ENCODE measurements at places on chromosomes 4 and X.

DNA sequence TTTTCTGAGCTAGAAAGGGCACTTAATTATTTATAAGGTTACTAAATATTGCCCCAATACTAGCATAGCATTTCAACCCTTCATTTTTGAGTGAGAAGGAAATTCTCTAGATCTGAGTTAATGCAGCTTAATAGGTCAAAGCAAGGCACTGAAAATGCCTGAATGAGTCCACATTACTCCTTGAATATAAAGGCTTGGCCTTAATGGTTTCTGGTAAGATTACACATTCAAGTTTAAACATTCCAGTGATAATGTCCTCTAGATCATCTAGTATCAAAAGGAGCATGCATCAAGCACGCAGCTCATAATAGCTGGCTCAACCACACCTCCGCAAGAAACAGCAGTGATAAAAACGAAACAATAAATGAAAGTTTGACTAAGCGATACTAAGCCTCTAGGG is 87.5 kb downstream of the SPANXN3 start:
- no peak for DNase-seq

- no peak for DNase-seq
These were observed 11.3 kb upstream of the LONRF3 start for GRCh38 chrX:118963159-118963558.

DNA sequence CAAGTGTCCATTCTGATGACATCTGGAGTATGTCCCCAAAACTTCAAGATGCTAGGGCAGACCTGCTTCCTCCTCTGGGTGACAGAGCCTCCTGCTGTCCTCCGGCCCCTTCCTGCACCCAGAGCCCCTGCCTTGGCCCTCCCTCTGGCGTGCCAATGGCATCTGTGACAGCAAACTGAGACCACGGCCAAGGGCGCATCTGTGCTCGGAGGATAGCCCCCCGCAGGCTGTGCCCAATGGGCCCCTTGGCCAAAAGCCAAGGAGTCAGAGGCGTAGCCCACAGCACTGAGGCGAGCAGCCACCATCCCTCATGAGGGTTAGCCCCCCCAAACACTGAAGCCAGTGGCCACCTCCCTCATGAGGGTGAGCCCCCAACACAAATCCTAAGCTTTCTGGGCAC is 7.9 kb downstream of the LRPAP1 start:
- DNase-seq: no peak

- no peak for DNase-seq
These were observed at the start of gene PRR32 for GRCh38 chrX:126819429-126819828. TSS of gene PRR32 (plus strand) at chrX:126819729. CDS start at chrX:126819844, 115 bp downstream.

DNA sequence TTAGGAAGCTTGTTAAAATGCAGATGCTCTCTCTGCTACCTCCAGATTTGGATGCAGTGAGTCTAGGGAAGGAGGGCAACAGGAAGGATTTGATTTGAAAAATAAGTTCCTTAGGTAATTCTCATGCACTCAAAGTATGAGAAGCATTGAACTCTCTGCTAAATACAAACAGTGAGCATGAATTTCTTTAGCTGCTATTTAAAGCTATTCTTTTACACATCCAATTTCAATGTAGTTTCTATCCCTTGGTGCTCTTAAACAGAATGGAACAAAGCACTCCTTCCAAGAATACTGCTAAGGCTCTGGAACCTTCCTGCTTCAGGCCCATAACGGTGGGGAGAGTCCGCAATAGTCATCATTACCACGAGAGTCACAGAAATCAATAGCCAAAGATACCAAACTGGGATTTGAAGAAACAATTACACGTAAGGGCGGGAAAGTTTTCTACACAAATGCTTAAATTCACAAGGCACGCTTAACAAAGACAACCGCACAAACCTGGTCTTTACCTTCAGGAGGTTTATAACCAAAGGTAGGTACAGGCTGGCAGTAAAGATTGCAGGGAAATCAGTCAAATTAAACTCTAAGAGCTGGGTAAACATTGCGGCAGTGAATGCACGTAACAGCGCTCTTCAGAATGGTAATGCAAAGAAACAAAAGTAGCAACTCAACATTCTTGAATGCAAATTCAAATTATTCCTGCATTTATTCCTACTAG is 123.2 kb upstream of the NAP1L5 start:
- no peak for DNase-seq

GRCh38 chr4:123476089-123476488 is 79.5 kb downstream of the SPRY1 start:
- no peak for DNase-seq

GRCh38 chr4:184616633-184617551 is 32.4 kb downstream of the CASP3 start:
- no peak for DNase-seq

GRCh38 chrX:151983186-151983585 is 8.7 kb upstream of the GABRE start:
- DNase-seq: no peak

DNA sequence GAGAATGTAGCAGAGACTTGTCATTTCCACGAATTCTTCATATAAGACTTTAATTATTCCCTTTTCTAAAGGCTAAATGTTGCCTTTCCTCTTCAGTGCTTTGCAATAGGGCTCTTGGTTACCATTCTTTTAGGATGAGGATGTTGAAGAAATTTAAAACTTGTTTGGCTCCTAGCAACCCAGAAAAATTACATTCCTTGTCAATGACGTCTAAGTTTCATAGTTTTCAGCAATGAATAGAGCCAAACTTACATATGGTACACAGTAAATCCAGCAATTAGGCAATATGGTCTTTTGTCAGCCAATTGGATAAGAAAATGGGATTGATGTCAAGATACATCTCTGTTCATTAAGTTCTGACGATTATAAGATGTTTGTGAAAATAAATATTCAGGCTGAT is 1639.6 kb upstream of the PCDH10 start:
- DNase-seq: no peak

DNA sequence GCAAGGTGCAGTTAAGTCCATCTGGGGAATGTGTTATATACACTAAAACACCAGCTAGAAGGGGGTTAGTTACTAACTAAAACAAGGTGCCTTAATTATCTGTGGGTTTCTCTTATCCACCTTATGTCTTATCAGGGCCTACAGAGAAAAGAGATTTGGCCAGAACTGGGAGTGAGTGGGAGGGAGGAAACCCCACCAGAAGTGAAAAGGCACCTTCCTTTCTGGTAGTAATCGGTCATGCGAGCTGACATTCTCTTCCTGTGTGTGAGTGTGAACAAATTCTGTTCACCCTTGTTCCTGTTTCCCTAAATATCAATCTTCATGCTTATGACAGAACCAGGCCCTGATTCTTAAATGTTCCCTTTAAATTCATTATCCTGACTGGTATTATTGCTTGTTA is 43.5 kb downstream of the SRPX2 start:
- DNase-seq: no peak

DNA sequence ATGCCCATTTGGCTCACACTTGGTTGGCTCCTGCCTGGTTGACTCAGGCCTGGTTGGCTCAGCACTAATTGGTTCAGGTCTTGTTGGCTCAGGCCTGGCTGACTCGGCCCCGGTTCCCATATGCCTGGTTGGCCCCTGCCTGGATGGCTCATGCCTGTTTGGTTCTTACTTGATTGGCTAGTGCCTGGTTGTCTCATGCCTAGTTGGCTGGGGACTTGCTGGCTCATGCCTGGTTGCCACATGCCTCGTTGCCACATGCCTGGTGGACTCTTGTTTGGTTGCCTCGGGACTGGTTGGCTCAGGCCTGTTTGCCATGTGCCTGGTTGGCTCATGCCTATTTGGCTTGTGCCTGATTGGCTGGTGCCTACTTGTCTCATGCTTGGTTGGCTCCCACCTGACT is 103.7 kb downstream of the APOOL start:
- no peak for DNase-seq

All from CD4-positive, alpha-beta T cell treated with Interferon gamma for 1 hour (primary cell).